IMR-90 (cell line): ENCODE measurements at places on chromosomes 1 and 21.
A peak's percentile ranks its signal among the peaks of the same experiment; 100 is the strongest.

- no peak for DNase-seq
These were observed 141.3 kb upstream of the NCAM2 start for GRCh38 chr21:20856926-20857325.

- DNase-seq = no peak
These were observed 36.7 kb downstream of the NEK2 start for GRCh38 chr1:211638689-211639101.

- DNase-seq = no peak
These were observed 1.2 kb downstream of the RXFP4 start for GRCh38 chr1:155942578-155943141.

- peak; percentile 86 for DNase-seq
These were observed 236.5 kb upstream of the JUN start for GRCh38 chr1:59020151-59020997.

GRCh38 chr1:240174734-240175133 is 83.1 kb downstream of the FMN2 start:
- DNase-seq = no peak

- DNase-seq = no peak
These were observed 48.7 kb upstream of the CNTN2 start for GRCh38 chr1:204994086-204994862.
